Stimulated activated CD4-positive, alpha-beta T cell treated with anti-CD3 and anti-CD28 coated beads, Interleukin-4, amount 100 ng/mL, for 48 hours (primary cell): ENCODE measurements at places on chromosomes 5 and 9.

- DNase-seq, result no peak
These were observed 31.3 kb upstream of the MATR3 start for GRCh38 chr5:139262059-139262741.

GRCh38 chr5:147759441-147759840 lies 23.1 kb downstream of the JAKMIP2 start:
- DNase-seq, result no peak

DNA sequence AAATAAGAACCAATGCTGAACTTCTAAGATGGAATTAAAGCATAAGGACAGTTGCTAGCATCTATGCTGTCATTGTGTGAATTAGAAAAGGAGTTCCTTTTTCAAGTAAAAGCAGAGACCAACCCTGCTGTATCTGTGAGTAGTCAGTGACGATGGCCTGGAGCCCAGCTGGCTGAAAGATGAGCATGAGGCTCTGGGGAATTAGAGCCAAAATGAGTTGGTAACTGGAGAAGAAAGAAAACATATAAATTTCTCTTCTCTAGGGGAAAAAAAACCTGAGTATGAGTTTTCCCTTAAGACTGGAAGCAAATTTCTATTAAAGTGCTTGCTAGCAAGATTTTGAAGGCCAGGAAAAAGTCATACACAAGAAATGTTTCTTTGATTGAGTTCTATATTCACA lies 1.6 kb upstream of the SPZ1 start:
- no peak for DNase-seq

DNA sequence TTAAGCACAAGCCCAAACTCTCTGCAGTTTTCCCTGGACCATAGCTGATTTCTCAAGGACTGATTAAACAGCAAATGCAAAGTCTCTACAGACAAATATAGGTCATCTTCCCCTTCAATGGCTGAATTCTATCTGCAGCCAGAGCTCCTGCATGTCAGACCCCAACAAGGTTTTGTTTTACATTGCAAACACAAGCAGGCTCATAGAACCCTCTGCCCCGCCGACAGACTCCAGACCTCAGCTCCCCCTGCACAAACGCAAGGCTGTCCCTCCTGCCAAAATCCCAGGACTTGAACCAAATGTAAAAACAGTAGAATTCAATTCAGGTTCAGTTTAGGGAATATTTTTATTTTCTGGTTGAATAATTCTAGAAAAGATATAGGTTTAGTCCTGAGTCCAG lies 526.7 kb upstream of the TRPC7 start:
- DNase-seq, result no peak

- no peak for DNase-seq
These were observed 27.2 kb upstream of the FBP1 start for GRCh38 chr9:94666364-94667099.
